H9 (cell line): ENCODE measurements at places on chromosomes 5 and 9. TPM values are rescaled to one million over a fixed set of nuclear protein-coding genes. Genes with fewer than 3 reads are reported as not detected.

DNA sequence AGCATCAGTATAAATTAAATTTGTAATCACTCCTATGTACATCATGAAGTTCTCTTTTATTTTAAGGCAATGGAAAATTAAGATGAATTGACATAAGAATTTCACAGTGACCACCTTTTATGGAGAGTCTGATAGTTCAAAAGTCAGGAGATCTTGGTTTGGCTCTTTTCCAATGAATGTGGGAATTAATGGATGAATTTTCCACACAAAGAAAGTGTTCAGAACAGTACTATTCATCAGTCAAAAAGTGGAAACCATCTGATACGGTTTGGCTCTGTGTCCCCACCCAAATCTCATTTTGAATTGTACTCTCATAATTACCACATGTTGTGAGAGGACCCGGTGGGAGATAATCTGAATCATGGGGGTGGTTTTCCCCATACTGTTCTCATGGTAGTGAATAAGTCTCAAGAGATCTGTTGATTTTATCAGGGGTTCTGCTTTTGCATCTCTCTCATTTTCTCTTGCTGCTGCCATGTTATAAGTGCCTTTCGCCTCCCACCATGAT is 24.5 kb downstream of the CCDC125 start:
- peaks cover 9% of the 10 kb centered on the region for H3K36me3 ChIP-seq
- no peak for DNase-seq
- H3K27me3 ChIP-seq: no peaks in the 10 kb centered on the region

DNA sequence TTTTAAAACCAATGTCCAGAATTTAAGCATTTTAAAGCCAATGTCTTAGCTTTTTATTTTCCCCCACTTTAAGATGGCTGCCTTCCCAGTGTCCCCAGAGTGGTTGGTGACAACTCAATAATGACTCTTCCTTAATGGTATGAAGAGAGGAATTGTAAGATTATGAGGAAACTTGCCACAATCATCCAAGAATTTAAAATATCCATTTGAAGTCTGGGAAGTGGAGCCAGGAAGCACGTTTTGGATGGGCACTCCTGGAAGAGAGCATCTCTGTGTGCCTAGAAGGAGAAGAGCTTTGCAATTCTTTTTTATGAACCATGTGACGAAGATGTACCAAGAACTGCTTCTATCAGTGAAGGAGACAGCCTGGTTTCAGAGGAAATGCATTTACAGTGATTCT is 11.3 kb upstream of the IGFBPL1 start:
- H3K4me1 ChIP-seq: no peaks in the 10 kb centered on the region
- DNase-seq: no peak
- H3K4me3 ChIP-seq: no peak overlapping the region
- no peaks in the 10 kb centered on the region; the same call in 1 of the 2 replicates for H3K27me3 ChIP-seq
- no peak overlapping the region for H3K27ac ChIP-seq

DNA sequence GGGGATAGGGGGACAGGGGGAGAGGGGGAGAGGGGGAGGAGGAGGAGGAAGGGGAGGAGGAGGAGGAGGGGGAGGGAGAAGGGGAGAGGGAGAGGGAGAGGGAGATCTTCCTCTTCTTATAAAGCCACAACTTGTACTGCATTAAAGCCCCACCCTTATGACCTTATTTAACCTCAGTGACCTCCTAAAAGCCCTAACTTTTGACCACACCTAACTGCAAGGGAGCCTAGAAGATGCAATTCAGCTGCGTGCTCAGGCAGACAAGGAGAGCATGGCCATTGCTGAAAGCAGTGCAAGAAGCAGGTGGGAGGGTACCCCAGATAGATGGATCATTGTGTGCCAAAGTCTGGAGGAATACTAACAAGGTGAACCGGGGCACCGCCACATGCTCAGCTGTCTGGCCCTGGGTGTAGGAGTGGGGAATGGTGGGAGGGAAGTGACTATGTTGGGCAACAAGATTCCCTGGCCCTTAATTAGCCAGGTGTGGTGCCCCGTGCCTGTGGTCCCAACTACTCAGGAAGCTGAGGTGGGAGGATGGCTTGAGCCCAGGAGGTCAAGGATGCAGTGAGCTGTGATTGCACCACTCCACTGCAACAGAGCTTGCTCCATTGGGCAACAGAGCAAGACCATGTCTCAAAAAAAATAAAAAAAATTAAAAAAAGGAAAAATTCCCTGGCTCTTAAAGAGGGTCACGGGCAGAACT is 125.4 kb upstream of the BOD1 start:
- no peaks in the 10 kb centered on the region for H3K27me3 ChIP-seq
- no peak overlapping the region for H3K27ac ChIP-seq
- no peak overlapping the region for H3K4me3 ChIP-seq
- H3K36me3 ChIP-seq: peaks cover 31% of the 10 kb centered on the region

DNA sequence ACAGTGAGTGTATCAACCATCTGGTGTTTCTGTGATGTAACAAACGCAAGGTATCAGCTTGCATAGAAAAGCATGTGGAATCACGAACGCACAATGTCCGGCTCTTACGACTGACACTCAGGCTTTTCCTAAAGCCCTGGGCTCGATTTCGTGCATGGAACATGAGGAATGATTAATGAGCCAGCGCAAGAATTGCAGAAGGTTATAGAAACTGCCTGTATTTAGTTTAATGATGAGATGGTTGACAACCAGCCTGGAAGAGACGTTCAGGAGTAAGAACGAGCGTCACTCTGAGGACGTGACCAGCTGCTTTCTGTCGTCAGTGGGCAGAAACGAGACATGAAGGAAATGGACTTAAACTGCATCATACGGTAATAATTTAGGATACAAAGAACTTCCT is 497.6 kb downstream of the IRX1 start:
- H3K4me3 ChIP-seq: no peak overlapping the region
- H3K27me3 ChIP-seq: no peaks in the 10 kb centered on the region
- no peak overlapping the region for H3K27ac ChIP-seq
- H3K36me3 ChIP-seq: peaks cover 2% of the 10 kb centered on the region

DNA sequence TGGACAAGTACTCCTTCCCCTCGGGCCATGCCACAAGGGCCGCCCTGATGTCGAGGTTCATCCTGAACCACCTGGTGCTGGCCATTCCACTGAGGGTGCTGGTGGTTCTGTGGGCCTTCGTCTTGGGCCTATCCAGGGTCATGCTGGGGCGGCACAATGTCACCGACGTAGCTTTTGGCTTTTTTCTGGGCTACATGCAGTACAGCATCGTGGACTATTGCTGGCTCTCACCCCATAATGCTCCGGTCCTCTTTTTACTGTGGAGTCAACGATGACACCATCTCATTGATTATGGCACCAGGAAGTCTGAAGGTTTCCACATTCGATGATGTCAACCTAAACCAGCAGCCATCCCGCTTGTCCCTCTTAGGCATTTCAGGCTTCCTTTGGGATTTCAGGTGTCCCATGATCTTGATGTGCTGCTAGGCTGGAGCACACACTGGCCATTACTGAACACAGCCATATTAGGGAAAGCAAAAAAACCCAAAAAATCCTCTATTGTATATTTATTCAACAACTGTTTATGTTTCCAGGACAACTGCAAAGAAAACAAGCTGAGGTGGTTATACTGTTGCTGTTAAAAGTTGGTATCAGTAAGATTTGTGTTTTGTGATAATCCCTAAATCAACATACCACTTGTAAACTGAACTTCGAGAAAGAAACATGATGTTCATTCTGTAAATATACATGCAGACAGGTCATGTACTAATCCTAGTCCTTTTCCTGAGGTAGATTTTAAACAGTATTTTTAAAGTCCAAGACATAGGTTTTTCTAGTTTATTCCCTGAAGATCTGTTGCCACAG is 1.1 kb downstream of the PLPP6 start:
- H3K36me3 ChIP-seq: no peaks in the 10 kb centered on the region
- no peaks in the 10 kb centered on the region for H3K27me3 ChIP-seq
- no peak overlapping the region for H3K27ac ChIP-seq
- H3K4me3 ChIP-seq: peak overlapping the region; percentile 80

GRCh38 chr5:61916621-61917620 is 389.1 kb upstream of the KIF2A start:
- no peak for DNase-seq
- no peak overlapping the region for H3K27ac ChIP-seq
- peaks cover 10% of the 10 kb centered on the region for H3K36me3 ChIP-seq
- no peak overlapping the region for H3K4me3 ChIP-seq
- H3K27me3 ChIP-seq: no peaks in the 10 kb centered on the region; the same call in 1 of the 2 replicates

DNA sequence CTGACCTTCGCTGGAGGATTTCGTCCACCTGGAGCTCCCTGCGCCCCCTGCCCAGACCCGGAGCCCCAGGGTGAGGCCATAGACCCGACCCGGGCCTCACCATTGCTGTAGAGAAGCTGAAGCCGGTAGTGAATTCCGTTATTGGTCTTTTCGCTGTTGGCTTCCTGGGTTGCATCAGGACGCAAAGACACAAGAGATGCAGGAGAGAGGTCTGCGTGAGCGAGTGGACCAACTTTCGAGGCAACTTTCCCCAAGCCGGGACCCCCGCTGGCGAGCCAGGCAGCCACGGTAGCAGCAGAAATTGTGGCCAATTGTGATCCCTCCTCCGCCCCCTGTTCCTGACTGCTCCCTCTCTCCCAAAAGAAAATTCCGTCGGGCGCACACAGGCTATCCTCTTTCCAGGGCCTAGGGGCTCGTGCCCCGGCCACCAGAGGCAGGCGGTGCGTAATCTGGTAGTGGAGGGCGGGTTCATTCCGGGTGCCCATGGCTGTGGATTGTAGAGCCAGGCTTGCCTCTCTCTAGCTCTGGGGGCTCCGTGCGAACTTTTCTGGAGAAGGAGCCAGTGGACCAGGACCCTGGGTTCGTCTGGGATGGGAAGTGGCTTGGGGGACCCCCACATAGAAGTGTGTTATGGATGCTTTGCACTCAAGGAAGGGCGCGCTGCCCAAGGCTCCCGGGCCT is 3.3 kb downstream of the EBF1 start:
- no peak overlapping the region for H3K27ac ChIP-seq
- no peaks in the 10 kb centered on the region; the same call in 1 of the 2 replicates for H3K4me1 ChIP-seq
- H3K36me3 ChIP-seq: no peaks in the 10 kb centered on the region
- H3K4me3 ChIP-seq: peak overlapping the region; percentile 71
- H3K27me3 ChIP-seq: peaks cover 50% of the 10 kb centered on the region
- DNase-seq: peak; percentile 50

- no peaks in the 10 kb centered on the region for H3K27me3 ChIP-seq
- no peak overlapping the region for H3K4me3 ChIP-seq
- no peaks in the 10 kb centered on the region for H3K36me3 ChIP-seq
- peak; percentile 41 for DNase-seq
- no peaks in the 10 kb centered on the region for H3K4me1 ChIP-seq
These were observed 32.9 kb downstream of the PRRX2 start for GRCh38 chr9:129698254-129698757.

GRCh38 chr5:1173485-1174070 is 27.8 kb upstream of the SLC6A19 start:
- no peak overlapping the region for H3K4me3 ChIP-seq
- H3K27ac ChIP-seq: no peak overlapping the region
- H3K4me1 ChIP-seq: no peaks in the 10 kb centered on the region
- no peak for DNase-seq

DNA sequence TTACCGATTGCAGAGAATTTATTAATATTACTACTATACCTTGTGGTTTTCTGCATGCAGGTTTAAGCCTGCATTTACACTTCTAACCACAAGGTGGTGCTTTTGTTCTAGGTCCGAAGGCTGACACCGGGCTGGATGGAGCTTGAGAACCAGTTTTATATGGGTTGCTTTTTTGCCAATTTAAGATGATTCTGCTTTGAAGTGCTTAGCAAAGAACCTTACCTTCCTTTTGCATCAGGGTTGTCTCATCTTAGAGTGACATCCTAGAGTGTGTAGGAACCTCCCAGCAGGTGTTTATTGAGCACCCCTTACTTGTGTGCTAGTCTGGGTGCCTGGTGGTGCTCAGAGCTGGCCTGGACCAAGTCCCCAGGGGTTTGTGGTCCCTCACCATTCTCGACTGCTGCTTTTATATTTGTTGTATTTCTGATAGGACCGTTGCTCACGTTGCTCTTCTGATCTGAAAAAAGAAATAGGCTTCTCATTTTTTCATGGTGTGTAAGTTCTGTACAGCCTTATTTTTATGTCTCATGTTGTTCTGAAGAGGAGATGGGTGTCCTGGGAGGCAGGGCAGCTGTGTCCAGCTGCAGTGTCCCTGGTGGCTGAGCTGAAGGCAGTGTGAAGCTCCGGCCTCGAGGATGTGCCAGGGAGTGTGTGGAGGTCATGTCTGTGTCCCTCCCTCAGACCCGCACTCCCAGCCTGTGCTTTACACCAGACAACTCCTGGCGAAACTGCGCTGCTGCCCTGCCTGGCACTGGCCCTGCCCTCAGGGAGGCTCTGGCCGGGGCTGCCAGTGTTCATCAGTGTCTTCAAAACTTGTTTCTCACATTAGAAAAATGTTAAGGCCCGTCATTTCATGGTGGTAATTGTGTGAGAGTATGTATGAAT is 54.3 kb downstream of the EHMT1 start:
- peaks cover 27% of the 10 kb centered on the region for H3K36me3 ChIP-seq
- DNase-seq: no peak
- no peak overlapping the region for H3K4me3 ChIP-seq
- no peak overlapping the region for H3K27ac ChIP-seq

- H3K27ac ChIP-seq: no peak overlapping the region
- no peaks in the 10 kb centered on the region for H3K4me1 ChIP-seq
- no peaks in the 10 kb centered on the region; the same call in 1 of the 2 replicates for H3K27me3 ChIP-seq
These were observed 2.3 kb upstream of the IL17B start for GRCh38 chr5:149381261-149381985.

Gene PCDHAC1
- total RNA-seq: 8.0 and 8.7 TPM in 2 replicates

Gene ANGPTL2
- 4.8 and 5.1 TPM in 2 replicates for total RNA-seq

Gene KYAT1
- total RNA-seq: 14.6 and 15.2 TPM in 2 replicates

Gene PCDHA9
- 0.46 and 0.55 TPM in 2 replicates for total RNA-seq
